ENCODE measurements at places on chromosomes 2 and 18.

DNA sequence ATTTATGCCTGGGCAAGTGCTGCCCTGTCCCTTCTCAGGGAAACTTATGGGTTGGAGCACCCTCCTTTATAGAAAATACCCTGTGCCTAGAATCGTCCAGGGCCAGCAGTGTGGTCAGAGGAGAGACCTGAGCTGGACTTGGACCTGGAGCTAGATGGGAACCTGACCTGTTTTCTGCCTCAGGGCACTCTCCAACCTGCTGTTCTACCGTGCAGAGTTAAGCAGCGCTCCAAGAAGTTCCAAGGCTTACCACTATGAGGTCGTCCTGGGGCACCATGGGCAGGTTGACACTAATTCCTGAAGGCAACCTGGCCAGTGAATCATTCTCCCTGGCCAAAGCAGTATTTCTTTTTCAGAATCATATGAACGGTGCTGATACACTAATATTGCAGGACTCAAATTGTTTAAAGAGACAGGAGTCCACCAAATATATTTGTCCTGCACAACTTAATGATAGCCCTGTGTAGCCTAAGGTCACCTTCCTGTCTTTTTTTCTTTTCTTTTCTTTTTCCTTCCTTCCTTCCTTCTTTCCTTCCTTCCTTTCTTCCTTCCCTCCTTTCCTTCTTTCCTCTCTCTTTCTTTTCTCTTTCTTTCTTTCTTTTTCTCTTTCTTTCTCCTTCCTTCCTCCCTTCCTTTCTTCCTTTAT is 455.4 kb upstream of the HNMT start:
- no peak for DNase-seq

DNA sequence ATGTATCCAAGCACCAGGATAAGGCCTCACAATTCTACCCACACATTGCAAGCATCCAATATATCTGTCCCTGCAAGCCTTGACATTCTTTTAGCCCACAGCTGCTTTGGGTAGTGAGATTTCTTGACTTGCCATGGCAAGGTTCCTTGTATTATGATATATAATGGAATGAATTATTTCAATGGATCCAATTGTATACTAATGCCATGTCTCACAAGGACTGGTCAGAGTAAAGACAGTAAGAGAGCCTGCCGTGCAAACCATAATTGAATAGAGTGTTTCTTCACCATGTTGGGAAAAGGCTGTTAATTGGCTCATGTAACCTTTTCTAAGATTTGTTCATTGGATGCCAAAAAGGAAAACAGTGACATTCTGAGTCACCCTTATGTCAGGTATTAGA is 64.3 kb upstream of the RBBP8 start:
- DNase-seq = no peak

- no peak for DNase-seq
These were observed 106.7 kb upstream of the CHAC2 start for GRCh38 chr2:53660886-53661285.

DNA sequence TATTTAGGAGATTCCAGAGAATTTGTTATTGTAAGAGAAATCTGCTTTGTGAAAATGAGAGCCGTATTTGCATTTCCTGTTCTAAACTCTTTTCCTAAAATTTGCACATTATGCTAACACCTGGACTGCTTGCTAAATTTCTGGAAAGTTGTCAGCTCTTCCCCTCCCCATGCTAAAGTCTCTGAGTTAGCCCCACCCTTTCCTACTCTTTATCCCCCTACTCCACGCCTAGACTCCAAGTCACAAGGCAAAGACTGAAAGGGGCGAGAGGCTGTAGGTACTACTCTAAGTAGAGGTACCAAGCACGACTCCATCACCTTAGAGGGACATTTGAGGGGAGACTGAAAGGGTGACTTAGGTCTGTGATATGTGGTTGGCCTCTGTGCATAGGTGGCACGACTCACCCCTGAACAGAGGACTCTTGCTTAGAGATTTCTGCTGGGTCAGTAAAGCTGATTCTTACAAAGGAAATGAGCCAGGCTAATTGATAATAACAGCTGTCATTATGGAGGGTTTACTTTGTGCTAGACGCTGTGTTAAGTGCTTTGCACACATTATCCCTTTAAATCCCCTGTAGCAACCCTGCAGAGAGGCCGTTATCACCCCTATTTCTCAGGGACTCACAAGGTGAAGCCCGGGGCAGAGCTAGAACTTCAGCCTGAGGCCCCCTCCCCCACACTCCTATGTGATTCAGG is 373.5 kb downstream of the EN1 start:
- no peak for DNase-seq

DNA sequence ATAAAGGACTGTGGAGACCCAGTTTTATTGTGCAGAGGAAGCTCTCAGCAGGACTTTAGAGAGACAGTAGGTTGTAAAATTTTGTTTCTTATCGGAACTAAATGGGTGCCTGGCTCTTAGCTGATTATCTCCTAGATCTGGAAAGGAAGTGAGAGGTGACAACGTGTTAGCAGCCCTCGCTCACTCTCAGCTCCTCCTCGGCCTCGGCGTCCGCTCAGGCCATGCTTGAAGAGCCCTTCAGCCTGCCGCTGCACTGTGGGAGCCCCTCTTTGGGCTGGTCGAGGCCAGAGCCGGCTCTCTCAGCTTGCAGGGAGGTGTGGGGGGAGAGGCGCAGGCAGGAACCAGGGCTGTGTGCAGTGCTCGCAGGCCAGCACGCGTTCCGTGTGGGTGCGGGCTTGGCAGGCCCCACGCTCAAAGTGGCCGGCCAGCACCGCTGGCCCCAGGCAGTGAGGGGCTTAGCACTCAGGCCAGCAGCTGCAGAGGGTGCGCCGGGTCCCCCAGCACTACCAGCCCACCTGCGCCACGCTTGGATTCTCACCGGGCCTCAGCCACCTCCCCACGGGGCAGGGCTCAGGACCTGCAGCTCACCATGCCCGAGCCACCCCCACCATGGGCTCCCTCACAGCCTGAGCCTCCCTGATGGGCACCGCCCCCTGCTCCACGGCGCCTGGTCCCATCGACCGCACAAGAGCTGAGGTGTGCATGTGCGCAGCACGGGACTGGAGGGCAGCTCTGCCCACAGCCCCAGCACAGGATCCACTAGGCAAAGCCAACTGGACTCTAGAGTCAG is 4.6 kb upstream of the MFF start:
- DNase-seq = no peak

DNA sequence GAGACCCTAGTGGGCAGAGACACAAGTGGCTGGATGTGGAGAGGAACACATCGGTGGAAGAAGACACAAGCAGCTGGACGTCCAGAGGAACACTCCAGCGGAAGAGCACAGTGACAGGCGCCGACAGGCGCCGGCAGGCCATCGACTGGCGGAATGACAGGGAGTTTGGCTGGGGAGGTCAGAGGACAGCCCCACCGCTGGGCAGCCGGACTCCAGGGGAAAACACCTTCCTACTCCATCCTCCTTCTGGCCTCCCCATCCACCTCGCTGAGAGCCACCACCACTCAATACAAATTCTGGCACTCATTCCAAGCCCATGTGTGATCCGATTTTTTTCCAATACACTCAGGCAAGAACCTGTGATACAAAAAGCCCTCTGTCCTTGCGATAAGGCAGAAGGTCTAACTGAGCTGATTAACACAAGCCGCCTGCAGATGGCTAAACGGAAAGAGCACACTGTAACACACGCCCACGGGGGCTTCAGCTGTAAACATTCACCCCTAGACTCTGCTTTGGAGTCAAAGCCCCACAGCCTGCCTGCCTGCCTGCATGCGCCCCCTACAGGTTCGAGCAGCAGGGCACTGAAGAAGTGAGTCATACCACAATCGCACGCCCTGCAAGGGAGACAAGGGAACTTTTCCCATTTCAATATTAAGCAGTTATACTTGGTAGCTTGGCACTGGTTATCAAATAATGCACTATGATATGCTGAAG is 50.2 kb upstream of the LRP1B start:
- DNase-seq = no peak

- DNase-seq = no peak
These were observed 98.8 kb downstream of the TRABD2A start for GRCh38 chr2:84781942-84782716.

DNA sequence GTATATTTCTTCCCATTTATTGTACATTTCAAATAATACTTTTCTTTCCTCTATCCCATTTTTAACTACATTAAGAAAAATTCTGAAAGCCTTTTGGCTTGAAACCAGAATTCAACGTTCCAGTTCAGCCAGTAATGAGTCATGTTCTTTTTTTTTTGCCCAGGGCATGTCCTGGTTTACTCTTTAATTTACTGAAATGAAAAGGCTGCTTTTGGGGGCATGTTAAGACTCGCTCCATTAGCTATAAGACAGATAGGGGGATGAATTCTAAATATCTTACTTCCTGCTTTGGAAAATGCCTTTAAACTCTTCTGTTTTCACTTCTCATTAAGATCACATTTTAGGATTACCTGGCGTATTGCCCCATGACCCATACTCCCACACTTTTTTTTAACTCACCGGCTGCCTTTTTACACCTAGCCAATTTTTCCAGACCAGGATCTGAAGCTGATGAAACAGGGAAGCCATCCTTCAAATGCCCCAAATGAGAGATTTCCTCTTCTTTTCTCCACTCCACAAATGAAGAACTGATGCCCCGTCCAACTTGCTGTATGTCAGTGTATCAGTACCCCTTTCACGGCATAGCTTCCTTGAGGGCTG is 585 bp downstream of the ABCA12 start:
- DNase-seq = no peak

GRCh38 chr2:136377423-136378382 is 259.8 kb upstream of the CXCR4 start:
- DNase-seq = no peak

DNA sequence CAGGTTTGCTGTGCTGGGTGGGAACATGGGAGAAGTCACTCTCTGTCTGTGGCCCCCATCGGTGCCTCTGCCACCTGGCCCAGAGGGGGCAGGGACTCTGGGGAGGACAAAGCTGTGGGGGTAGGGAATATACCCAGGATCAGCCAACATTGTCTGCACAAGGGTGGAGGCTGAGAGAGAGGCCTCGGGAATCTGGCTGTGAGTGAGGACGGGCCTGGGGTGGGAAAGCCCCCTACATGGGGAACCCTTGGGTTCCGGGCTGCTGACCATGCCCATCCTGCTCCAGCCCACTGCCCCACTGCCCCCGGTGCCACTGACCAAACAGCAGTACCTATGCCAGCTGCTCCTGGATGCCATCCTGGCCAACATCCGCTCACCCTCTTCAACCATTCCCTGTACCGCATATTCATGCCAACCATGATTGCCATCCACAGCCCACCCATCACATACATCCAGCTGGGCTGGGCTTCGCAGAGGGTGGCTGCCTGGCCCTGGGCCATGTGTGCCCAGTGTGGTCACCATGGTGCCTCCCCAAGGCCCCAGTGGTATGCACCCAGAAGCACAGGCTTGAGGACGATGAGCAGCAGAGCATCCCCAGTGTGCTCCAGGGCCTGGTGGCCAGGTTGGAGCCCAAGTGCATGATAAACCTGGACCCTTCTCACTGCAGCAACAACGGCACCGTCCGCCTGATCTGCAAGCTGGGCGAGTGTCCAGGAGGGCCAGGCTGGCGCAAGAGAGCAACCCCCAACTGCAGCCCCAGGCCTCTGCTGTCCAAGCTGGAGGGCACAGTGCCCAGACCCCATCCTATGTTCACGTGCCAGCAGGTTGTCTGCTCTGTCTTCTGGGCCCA is 6.9 kb upstream of the POTEF start:
- no peak for DNase-seq

- DNase-seq = no peak
These were observed 46.1 kb downstream of the TACR1 start for GRCh38 chr2:75153221-75153620.

GRCh38 chr2:45055162-45055605 is 45.9 kb upstream of the SIX2 start:
- DNase-seq = no peak

GRCh38 chr2:16162491-16163040 is 222.2 kb downstream of the MYCN start:
- no peak for DNase-seq

DNA sequence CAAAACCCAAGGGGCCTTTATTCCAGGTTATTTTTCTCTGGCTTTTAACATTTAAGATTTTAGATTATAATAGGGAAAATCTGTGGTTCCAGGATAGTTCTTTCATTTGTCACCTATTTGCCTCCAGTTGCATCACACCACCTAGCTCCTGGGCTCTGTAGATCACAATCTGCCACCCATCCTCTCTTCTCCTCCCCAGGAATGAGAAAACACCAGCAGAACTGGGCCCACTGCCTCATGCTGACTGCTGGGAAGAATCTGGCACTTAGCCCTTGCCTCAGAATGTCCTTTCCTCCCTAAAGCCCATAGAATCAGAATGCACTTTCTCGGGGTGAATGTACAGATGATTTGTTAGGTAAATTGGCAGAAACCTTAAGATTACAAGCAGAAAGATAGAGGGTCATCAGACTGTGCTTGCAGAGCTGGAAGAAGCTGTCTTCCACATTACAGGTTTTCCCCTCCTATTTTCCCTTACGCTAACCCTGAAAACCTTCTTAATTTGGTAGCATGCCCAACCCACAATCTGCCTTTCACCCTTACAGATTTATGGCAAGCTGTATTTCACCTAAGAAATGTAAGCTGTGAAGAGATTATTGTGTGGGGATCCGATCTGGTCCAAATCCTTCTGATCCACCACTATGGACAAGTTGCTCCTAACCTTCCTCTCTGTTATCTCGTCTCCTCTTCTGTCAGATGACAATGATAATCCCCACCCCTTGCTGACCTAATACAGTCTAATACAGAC is 72.6 kb downstream of the LRRC30 start:
- no peak for DNase-seq

- DNase-seq = no peak
These were observed 46.3 kb upstream of the ITGB6 start for GRCh38 chr2:160246356-160246755.

- DNase-seq = no peak
These were observed 39.2 kb upstream of the TTN start for GRCh38 chr2:178846458-178846802.

- no peak for DNase-seq
These were observed 49.7 kb downstream of the HPCAL1 start for GRCh38 chr2:10352361-10352760.

DNA sequence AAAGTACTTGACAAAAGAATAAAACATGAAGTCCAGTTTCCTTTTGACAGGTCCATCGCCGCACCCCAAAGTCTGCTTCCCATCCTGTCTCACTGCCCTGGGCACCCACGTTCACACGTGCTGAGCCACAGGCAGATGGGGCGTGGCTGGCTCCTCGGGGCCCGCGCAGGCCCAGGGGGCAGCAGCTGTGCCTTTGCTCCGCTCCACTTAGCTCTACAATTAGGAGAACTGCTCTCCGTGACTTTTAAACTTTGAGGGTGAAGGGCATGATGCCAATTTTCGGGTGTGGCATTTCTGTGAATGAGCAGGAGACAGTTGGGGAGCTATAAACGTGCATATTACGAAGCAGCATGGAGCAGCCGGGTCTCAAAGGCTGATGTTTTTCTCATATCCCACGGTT is 152.4 kb downstream of the TDRD15 start:
- no peak for DNase-seq

GRCh38 chr2:224966613-224967012 is 75.7 kb downstream of the DOCK10 start:
- DNase-seq = no peak

Data from right lung (tissue), 10 donors.